ENCODE measurements at places on chromosomes 1 and 21. TPM values are rescaled to one million over a fixed set of nuclear protein-coding genes. Genes with fewer than 3 reads are reported as not detected.
A peak's percentile ranks its signal among the peaks of the same experiment; 100 is the strongest.

- no peak for DNase-seq
These were observed 155.9 kb downstream of the SLC30A10 start for GRCh38 chr1:219772265-219773036.

GRCh38 chr21:14869984-14870852 lies 194.6 kb downstream of the NRIP1 start:
- DNase-seq = no peak

The NCAM2 gene
- 1.8 TPM for total RNA-seq

- DNase-seq = no peak
These were observed 40.4 kb downstream of the TENT5C start for GRCh38 chr1:117646007-117646811.

DNA sequence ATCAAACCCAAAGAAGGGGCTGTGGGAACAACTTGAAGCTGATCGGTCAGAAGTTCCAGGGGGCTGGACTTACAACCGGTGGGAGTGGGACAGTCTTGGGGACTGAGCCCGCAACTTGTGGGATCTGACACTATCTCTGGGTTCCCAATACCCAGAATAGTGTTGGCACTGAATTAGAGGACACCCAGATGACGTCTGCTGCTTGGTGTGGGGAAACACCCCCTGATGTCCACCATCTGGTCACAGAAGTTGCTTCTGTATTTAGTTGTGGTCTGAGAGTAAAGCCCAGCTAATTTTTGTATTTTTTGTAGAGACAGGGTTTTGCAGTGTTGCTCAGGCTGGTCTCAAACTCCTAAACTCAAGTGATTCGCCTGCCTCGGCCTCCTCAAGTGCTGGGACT lies 28.8 kb downstream of the SERBP1 start:
- DNase-seq = no peak

The LIN28A gene
- total RNA-seq = 1.4 TPM

The SUSD4 gene
- 3.4 TPM for total RNA-seq

DNA sequence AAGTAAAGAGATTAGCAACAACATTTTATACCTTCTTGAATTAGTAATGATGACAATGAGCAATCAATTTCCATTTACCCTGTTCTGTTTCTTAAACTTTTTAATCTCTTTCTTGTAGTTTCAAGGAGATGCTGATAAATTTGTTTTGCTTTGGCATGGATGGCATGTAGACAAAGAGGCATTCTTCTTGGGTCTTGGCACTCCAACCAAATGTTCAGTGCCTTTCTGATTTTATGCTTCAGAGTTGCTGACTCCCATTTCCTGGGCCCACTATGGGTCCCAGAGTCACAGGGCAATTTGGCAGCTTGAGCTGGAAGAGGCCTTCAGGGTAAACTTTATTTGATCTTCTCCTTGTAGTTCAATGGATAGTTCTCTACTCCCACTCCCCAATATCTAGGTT lies 42.1 kb upstream of the OSBPL9 start:
- no peak for DNase-seq

DNA sequence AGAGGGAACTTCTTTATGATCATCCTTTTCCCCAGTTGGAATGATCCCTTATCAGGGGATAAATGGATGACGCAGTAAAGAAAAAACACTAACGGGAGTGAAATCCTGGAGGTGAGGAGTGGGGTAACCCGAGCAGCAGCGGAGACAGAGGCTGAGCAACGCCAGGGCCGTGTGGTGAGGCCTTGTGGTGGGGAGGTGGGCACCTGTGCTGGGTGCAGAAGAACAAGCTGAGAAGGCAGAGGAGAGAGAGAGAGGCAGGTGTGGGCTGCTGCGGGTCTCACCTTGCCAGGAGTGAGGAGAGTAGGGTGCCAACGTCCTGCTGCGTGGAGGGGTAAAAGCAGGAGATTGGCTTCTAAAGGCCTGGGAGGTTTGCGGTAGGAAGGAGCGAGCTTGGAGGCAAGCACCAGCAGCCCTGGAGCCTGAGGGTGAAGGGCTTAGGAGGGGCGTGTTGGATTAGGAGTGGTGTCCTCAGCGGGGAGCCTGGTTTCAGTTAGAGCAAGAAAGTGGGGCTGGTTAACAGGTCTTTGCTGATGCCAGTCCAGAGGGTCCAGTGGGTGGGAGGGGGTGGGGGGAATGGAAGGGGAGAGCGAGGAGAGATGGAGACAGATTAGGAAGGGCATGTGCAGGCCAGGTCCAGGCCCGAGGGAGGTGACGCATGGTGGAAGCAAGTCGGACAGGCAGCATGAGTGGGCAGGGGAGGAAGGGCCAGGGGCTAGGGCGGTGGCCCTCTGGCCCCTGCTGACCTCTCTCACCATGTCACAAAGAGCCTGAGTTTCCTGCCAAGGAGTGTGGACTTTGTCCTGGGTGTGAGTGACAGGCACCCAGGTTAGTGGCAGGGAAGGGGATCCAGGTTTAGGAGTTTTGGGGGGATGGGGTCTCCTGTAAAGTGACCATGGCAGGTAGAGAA lies 36.7 kb upstream of the LHX4 start:
- no peak for DNase-seq

DNA sequence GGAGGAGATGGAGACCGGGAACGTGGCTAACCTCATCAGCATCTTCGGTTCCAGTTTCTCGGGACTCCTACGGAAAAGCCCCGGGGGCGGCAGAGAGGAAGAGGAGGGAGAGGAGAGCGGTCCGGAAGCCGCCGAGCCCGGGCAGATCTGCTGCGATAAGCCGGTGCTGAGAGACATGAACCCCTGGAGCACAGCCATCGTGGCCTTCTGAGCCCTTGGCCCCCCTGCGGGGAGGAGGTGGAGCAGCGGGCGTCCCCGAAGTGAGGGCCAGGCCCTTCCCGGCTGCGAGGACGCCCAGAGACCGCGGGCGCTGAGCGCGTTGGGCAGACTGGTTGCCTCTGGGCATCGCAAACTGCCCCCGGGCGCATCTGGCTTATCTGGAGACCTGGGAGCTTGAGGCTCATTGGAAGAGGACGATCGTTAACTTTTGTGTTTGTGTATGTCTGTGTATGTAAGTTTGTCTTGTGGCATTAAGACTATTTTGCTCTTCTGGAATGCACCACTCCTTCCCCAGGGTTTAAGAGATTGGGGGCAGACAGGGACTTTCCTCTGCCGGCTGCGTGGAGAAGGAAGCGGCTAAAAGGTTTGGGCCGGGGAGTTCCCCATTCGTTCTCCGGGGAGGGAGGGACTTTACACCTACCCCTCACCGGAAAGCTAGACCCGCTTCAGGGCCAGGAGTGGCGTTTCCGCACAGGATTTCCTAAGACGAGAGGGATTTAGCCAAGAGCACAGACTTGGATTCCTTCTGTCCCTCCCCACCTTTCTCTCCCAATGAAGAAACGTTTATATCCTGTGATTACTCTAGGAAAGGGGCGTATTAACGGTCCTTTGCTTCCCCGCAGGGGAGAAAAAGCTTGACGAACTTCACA lies 1.4 kb downstream of the IER5 start:
- peak; percentile 49 for DNase-seq

The CYP4Z1 gene
- not detected for total RNA-seq

The CELA2A gene
- 1.8 TPM for total RNA-seq

The GSTM5 gene
- 32.8 TPM for total RNA-seq

The FAM110D gene
- 2.8 TPM for total RNA-seq

DNA sequence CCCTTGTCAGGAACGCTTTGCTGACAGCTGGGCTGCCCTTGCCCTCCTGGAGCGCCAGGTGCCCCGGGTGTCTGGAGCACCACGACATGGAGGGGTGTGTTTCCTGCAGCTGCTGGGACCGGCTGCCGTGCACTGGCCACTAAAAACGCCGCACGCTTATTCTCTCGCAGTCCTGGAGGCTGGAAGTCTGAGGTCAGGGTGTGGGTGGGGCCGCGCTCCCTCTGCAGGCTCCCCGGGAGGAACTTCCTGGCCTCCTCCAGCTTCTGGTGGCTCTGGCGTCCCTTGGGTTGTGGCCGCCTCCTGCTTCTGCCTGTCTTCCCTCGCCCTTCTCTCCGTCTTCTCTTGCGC lies 28.0 kb upstream of the PLCH2 start:
- no peak for DNase-seq

The HORMAD1 gene
- total RNA-seq = not detected

DNA sequence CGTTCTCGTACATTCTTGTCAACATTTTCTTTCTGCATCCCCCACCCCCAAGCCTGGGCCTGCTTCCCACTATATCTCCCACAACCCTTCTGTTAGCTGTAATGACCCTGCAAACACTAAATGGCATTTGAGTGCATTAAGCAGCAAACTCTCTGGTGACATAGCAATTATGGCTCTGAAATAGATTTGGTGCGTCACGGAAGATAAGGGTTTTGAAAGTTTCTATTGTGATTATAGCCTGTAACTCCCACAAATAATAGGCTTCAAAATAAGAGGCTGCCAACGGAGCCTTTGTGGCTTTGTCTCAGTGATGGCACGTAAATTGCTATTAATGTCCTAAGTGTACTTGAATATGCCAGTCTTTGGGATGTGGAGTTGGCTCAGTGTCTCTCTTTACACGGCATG lies 277.6 kb downstream of the PBX1 start:
- no peak for DNase-seq

The GJA5 gene
- 8.8 TPM for total RNA-seq

The TSPAN1 gene
- total RNA-seq = 137 TPM

DNA sequence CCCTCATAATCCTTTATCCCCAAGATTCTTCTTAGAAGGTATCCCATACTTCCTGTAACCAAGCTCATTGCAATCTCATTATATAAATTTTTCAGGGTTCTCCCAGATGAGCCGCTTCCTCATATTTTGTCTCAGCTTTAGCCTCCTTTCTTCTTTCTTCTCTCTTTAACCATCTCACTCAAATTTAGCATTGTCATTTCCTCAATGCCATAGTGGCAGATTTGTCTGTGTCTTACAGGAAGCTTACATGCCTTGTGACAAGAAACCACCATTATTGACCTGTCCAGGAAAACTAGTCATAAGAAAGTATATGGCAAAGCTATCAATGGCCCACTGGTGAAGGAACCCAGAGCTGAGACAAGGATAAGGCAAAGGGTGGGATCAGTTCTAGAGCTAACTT lies 6.0 kb upstream of the FCRL2 start:
- DNase-seq = no peak
